DMS79 treated with DMSO at 0.1 percent for 48 hours (cell line): ENCODE measurements at places on chromosomes 2 and 18.

GRCh38 chr2:20219763-20220380 lies 5.1 kb downstream of the SDC1 start:
- DNase-seq: no peak

- DNase-seq: no peak
These were observed 627.5 kb upstream of the SOX11 start for GRCh38 chr2:5064687-5065086.

DNA sequence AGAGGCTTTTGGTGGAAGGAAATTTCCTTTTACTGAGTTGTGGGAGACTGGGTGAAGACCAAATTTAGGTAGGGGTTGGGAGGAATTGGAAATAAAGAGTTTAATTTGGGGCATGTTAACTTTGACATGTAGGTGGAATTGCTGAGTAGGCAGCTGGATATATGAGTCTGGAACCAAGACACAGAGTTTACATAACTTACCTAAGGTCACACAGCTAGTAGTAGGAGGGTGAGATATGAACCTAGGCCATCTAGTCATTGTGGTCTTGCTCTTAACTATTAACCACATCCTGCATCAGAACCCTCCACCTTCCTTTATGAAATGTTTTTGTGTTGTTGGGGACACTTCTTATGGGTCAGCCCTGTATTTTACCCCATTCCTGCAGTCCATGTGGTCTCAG lies 113.1 kb downstream of the ICOS start:
- no peak for DNase-seq

DNA sequence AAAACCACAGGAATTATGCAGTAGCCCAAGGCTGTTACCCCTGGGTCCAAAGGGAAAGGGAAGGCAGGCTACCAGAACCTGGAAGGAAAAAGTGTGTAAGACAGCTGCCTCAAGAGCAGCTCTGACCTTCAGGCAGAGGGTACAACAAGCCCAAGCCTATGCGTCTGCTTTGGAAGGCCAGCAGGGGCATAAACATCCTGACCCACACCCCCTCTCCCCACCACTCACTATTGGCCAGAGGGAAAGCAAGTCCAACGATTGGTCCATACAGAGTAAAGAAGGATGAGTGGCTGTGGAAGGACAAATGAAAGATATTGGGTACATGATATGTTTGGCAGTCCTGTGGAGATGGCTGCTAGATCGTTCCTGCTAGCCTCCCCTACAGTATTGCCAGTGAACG lies 227.6 kb upstream of the HNRNPA3 start:
- no peak for DNase-seq

DNA sequence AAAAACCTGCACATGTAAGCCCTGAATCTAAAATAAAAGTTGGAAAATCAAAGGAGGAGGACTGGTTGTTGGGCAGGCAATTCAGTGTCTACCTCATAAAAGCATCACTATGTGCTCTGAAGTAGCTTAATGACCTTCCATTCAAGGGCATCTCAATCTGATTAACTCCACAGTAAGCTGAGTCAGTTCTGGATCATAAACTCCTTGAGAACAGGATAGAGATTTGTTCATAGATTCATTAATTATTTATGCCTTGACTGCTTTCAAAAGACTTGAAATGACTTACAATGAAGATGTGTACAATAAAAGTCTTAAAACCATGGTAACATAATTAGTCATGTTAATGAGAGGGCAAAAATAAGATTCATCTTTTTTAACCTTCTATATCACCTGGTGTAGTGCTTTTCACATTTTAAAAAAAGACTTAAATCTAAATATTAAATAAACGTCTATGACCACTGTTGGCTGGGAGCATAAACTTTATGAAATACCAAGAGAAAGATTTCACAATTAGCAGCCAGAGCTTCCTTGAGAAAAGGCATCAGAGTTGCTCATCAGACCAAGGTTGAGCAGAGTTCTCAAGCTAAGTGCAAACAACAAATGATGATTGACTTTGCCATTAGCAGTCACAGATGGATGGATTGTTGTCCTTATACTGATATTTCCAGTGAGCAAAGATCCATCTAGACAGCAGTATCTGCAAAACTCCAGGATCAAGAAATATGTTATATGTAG lies 237.3 kb upstream of the THUMPD2 start:
- DNase-seq: peak; percentile 92

DNA sequence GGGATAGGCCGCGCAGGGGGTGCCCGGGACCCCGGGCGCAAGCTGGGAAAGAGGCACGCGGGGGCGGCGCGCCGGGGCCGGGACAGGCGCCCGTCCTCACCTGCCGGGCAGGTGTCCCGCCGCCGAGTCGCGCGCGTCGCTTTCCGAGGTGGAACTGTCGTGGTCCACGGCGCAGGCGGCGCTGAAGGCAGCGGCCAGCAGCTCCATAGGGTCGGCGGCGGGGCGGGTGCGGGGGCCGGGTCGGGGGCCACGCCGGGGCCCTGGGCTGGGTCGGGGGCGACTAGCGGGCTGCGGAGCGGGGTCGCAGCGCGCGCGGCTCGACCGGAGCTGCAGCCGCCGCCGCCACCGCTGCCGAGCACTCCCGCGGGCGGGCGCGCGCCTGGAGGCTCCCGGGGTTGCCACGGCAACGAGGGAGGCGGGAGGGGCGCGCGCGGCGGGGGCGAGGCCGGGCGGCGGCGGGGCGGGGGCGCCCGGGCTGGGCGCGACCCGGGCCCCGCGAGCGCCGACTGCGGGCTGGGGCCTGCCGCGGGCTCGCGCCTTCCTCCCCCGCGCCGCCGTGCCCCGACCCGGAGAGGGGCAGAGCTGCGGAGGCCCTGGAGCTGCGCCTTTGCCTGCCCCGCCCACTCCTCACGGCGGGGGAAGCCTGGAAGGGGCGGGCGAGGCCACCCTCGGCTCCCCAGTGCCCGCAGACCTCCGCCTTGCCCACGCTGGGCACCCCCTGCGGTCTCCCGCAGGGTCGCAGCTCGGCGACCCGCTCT lies 57.9 kb downstream of the SNORC start:
- no peak for DNase-seq

DNA sequence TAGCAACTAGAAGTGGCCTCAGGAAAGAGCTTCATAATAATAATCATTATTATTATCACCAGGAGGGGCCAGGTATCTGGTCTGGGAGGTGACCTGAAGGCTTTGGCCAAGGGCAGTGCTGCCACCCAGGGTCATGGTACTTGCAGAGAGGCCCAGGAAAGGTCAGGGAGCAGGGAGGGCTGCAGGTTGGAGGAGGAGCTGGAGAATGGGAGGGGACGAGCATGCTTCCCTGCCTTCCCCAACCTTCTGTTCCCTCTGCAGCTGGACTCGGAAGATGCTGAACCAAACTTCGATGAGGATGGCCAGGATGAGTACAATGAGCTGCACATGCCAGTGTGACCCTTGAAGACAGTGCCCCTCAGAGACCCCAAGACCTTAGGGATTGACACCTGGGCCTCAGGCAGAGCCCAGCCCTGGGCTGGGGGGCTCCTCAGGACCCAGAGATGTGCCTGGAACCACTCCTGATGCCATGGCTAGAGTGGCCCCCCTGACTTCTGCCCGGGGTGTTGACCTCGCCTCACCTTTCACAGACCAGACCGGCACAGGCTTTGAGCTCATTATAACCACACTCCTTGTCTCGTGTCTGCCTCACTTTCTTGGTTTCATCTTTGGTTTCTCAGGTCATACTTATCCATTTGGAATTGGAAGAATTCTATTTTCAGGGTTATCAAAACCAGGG lies 14.1 kb downstream of the SLC4A3 start:
- no peak for DNase-seq
